ENCODE measurements at places on chromosomes 3 and 15.
A peak's percentile ranks its signal among the peaks of the same experiment; 100 is the strongest.

GRCh38 chr3:113088616-113089015 lies 97.8 kb downstream of the GTPBP8 start:
- no peak overlapping the region for H3K27ac ChIP-seq
- no peaks in the 10 kb centered on the region for H3K4me1 ChIP-seq
- H3K4me3 ChIP-seq, result no peak overlapping the region
- H3K36me3 ChIP-seq, result no peaks in the 10 kb centered on the region
- no peaks in the 10 kb centered on the region for H3K27me3 ChIP-seq

DNA sequence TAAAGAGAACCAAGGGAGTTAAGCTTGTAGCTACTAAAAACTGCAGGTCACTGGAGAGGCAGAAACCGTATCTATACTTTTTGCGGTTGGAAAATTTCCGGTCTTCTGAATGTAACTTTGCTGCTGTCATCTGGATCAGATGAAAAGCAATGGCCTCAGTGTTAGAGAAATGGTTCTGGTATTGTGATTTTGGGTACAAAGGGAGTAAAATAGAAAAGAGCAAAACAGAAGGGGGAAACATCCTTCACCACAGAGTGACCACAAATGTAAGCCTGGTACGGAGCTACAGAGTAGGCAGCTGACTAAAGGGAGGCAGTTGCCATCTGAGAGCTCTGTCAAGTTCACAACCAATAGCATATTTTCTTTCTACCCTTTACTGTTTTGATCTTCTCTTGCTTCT lies 5.6 kb downstream of the CD96 start:
- DNase-seq, result no peak
- H3K27ac ChIP-seq, result no peak overlapping the region
- H3K4me3 ChIP-seq, result no peak overlapping the region

DNA sequence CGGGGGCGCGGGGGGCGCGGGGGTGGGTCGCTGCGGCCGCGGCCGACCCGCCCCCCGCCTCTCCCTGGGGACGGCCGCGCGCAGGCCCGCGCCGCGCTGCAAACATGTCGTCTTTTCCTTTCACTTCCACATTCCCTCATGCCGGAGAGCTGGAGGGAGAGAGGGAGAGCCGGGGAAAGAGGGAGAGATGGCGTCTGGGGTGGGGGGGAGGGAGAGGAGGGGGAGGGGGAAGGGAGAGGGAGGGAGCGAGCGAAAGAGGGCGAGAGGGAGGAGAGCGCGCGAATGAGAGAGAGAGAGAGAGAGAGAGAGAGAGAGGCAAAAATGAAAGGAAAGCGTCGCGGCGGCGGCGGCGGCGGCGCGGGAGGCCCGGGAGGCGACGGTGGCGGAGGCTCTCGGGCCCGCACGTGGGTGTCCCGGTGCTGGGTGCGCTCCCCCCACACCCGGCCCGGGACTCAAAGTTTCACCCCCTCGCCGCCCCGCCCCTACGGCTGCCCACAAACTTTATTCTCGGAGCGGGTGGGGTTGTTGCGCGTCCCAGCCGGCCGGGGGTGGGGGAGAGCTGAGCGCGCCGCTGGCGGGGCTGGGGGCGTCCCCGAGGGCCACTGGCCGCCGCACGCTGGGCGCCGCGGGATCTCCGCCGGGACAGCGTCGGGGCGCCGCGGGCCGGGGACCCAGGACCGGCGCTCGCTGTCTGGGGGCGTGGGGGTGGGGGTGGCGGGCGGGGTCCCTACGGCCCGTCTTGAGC lies 731 bp downstream of the ZNF710 start:
- no peaks in the 10 kb centered on the region for H3K27me3 ChIP-seq
- DNase-seq, result peak; percentile 79
- H3K4me3 ChIP-seq, result peak overlapping the region; percentile 82
- peaks cover 7% of the 10 kb centered on the region for H3K36me3 ChIP-seq

GRCh38 chr3:171164067-171164465 lies 137.5 kb upstream of the SLC2A2 start:
- no peak overlapping the region for H3K27ac ChIP-seq
- H3K4me3 ChIP-seq, result no peak overlapping the region
- no peaks in the 10 kb centered on the region for H3K36me3 ChIP-seq
- no peaks in the 10 kb centered on the region for H3K27me3 ChIP-seq
- H3K4me1 ChIP-seq, result peaks cover 10% of the 10 kb centered on the region

- no peaks in the 10 kb centered on the region for H3K27me3 ChIP-seq
- no peaks in the 10 kb centered on the region for H3K36me3 ChIP-seq
- DNase-seq, result peak; percentile 81
- H3K4me3 ChIP-seq, result no peak overlapping the region
- H3K27ac ChIP-seq, result no peak overlapping the region
Observed at GRCh38 chr3:192802957-192803899, 75.9 kb upstream of the FGF12 start.

DNA sequence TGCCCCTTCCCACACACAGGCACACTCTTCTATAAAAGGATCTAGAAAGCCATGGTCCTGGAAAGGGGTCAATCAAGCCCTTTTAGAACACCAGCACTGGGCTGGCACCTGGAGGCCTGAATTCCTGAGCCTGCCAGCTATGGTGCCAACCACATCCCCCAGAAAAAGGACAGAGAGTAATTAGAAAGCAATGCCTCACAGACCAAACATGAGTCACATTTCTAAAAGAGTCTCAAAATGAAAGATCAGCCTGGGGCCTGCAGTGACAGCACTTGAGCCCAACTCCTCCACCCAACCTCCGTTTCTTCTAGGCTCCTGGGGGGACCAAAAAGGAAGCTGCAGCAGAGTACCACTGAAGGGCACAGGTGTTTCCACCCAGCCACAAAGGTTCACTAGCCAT lies 14.1 kb downstream of the MYLK start:
- no peaks in the 10 kb centered on the region for H3K27me3 ChIP-seq
- H3K4me3 ChIP-seq, result no peak overlapping the region
- DNase-seq, result no peak
- H3K4me1 ChIP-seq, result no peaks in the 10 kb centered on the region
- H3K36me3 ChIP-seq, result no peaks in the 10 kb centered on the region

- no peaks in the 10 kb centered on the region for H3K4me1 ChIP-seq
- H3K27ac ChIP-seq, result no peak overlapping the region
- no peak overlapping the region for H3K4me3 ChIP-seq
- H3K27me3 ChIP-seq, result no peaks in the 10 kb centered on the region
- DNase-seq, result no peak
Observed at GRCh38 chr3:112405845-112406244, 72.9 kb downstream of the CD200 start.

GRCh38 chr3:21791356-21791755 lies 40.3 kb upstream of the ZNF385D start:
- no peaks in the 10 kb centered on the region for H3K4me1 ChIP-seq
- H3K27ac ChIP-seq, result no peak overlapping the region
- no peaks in the 10 kb centered on the region for H3K27me3 ChIP-seq
- no peak overlapping the region for H3K4me3 ChIP-seq
- no peak for DNase-seq

DNA sequence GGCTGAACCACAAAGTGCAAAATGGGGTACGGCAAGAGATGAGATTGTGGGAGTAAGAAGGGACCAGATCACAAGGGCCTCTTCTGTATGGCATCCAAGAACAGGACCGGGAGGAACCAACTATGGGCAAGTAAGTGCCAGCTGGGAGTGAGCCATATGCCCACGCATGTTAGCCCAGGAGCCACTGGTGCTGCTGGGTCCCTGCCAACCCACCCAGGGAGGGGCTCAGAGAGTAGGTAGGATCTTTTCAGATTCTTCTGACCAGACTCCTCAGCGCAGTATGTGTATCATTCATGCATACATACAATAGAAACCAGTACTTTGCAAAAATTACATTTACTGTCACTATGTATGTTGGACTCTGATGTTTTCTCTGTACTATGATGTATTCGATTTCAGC lies 54.0 kb downstream of the RAB11A start:
- no peak overlapping the region for H3K27ac ChIP-seq
- no peak overlapping the region for H3K4me3 ChIP-seq
- no peaks in the 10 kb centered on the region for H3K27me3 ChIP-seq
- no peak for DNase-seq
- H3K36me3 ChIP-seq, result no peaks in the 10 kb centered on the region
- H3K4me1 ChIP-seq, result peaks cover 31% of the 10 kb centered on the region

- peaks cover 21% of the 10 kb centered on the region for H3K36me3 ChIP-seq
- no peak overlapping the region for H3K4me3 ChIP-seq
- no peaks in the 10 kb centered on the region for H3K27me3 ChIP-seq
- no peak for DNase-seq
- H3K27ac ChIP-seq, result no peak overlapping the region
- peaks cover 7% of the 10 kb centered on the region for H3K4me1 ChIP-seq
Observed at GRCh38 chr3:11560746-11561145, 83.0 kb downstream of the VGLL4 start.

- DNase-seq, result no peak
- H3K36me3 ChIP-seq, result no peaks in the 10 kb centered on the region
- no peak overlapping the region for H3K4me3 ChIP-seq
- no peaks in the 10 kb centered on the region for H3K4me1 ChIP-seq
- no peak overlapping the region for H3K27ac ChIP-seq
- no peaks in the 10 kb centered on the region for H3K27me3 ChIP-seq
Observed at GRCh38 chr3:41369838-41370237, 170.5 kb downstream of the CTNNB1 start.

- peak overlapping the region; percentile 27 for H3K27ac ChIP-seq
- 0 out of 2 replicates have a peak, but pooled peaks cover 4% of the 10 kb centered on the region for H3K36me3 ChIP-seq
- no peak overlapping the region for H3K4me3 ChIP-seq
- H3K27me3 ChIP-seq, result no peaks in the 10 kb centered on the region
Observed at GRCh38 chr3:81485444-81485865, 276.0 kb downstream of the GBE1 start.

GRCh38 chr3:36803091-36803791 lies 38.9 kb upstream of the DCLK3 start:
- no peaks in the 10 kb centered on the region for H3K27me3 ChIP-seq
- no peaks in the 10 kb centered on the region for H3K4me1 ChIP-seq
- H3K27ac ChIP-seq, result no peak overlapping the region
- no peak overlapping the region for H3K4me3 ChIP-seq
- H3K36me3 ChIP-seq, result no peaks in the 10 kb centered on the region
- no peak for DNase-seq

GRCh38 chr15:87735522-87735921 lies 521.0 kb downstream of the NTRK3 start:
- peaks cover 7% of the 10 kb centered on the region for H3K4me1 ChIP-seq
- no peaks in the 10 kb centered on the region for H3K27me3 ChIP-seq
- no peak overlapping the region for H3K27ac ChIP-seq
- DNase-seq, result no peak
- no peak overlapping the region for H3K4me3 ChIP-seq

DNA sequence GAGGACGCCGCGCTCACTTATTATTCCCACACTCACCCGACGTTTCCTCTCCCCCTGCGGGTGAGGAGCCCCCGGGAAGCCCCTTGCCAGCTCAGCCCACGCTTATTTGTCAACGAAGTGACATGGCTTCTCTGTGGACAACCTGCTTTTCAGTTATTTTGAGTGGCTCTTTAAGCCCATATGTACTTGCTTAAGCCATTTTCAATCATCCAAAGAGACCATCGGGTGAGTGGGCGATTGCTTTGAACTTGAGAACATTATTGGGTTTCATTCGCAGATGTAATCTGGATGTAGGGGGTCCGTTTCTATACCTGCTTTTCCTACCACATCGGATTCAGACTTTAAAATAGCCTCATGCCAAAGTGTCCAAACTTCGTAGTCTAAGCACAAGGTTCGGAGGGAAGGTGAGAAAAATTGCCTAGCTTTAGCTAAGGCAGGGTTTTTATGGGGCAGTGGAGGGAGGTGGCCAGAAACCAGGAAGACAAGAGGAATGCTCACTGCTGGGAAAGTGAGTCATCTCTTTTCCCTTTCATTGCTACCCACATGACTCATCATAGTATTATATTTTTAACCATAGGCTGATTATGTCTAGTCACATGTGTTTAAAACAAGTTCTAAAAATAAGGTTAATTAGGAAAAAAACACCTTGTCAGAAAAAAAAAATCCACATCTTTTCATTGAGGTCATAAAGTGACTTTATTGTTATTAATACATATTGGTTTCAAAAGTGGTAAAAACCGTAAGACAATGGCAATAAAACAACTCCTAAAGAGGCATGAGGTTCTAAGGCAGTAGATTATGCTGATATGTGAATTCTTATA lies 773.1 kb upstream of the NR2F2 start:
- DNase-seq, result no peak
- no peak overlapping the region for H3K4me3 ChIP-seq
- no peaks in the 10 kb centered on the region for H3K36me3 ChIP-seq
- no peak overlapping the region for H3K27ac ChIP-seq
- no peaks in the 10 kb centered on the region for H3K27me3 ChIP-seq
- no peaks in the 10 kb centered on the region for H3K4me1 ChIP-seq

DNA sequence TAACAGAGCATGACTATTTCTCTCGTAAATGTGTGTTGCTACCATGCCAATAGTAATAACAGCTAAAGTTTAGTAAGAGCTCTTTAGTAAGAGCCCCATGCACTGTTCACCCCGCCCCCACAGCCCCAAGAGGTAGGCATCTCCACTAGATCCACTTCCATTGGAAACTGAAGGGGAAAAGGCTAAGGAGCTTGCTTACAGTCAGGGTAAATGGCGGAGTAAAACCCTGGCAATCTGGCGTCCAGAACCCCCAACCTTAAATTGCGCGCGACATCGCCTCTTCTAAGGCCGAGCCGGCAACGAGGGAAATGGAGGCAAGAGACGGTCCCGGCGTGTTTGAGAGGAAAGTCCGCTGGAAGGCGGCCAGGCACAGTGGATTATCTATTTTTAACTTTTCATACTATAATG lies 654 bp upstream of the C3orf38 start:
- peak overlapping the region; percentile 85 for H3K27ac ChIP-seq
- H3K4me3 ChIP-seq, result peak overlapping the region; percentile 96
- peaks cover 41% of the 10 kb centered on the region for H3K4me1 ChIP-seq
- H3K27me3 ChIP-seq, result no peaks in the 10 kb centered on the region

DNA sequence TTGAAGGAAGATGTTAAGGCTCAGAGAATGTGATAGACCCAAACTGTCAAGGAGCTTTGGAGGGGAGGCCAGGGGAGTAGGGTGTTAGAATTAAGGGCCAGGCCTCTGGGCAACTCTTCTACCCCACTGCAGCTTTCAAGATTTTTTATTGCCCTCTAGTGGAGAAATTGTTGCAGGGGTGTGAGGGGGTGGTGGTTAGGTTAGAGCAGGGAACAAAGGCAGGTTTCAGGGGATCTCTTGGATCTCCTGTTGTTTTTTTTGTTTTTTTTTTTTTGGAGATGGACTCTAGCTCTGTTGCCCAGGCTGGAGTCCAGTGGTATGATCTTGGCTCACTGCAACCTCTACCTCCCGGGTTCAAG lies 1.4 kb upstream of the SEC13 start:
- peaks cover 14% of the 10 kb centered on the region for H3K4me1 ChIP-seq
- DNase-seq, result peak; percentile 82
- peaks cover 6% of the 10 kb centered on the region for H3K36me3 ChIP-seq
- H3K27me3 ChIP-seq, result no peaks in the 10 kb centered on the region
- H3K27ac ChIP-seq, result no peak overlapping the region

GRCh38 chr15:88543065-88543776 lies 3.3 kb downstream of the DET1 start:
- no peak overlapping the region for H3K27ac ChIP-seq
- no peaks in the 10 kb centered on the region for H3K27me3 ChIP-seq
- peaks cover 13% of the 10 kb centered on the region for H3K4me1 ChIP-seq
- no peaks in the 10 kb centered on the region for H3K36me3 ChIP-seq
- DNase-seq, result no peak
- no peak overlapping the region for H3K4me3 ChIP-seq

GRCh38 chr15:34773917-34774316 lies 19.1 kb upstream of the GJD2 start:
- no peak overlapping the region for H3K27ac ChIP-seq
- H3K27me3 ChIP-seq, result no peaks in the 10 kb centered on the region
- H3K4me3 ChIP-seq, result no peak overlapping the region
- DNase-seq, result no peak

GRCh38 chr3:139269984-139270383 lies 73.8 kb upstream of the MRPS22 start:
- no peak overlapping the region for H3K4me3 ChIP-seq
- no peak overlapping the region for H3K27ac ChIP-seq
- DNase-seq, result no peak
- no peaks in the 10 kb centered on the region for H3K27me3 ChIP-seq
